ENCODE measurements at places on chromosomes 4 and X. TPM values are rescaled to one million over a fixed set of nuclear protein-coding genes. Genes with fewer than 3 reads are reported as not detected.

The KCNE5 gene
- polyA plus RNA-seq, result 3.9 TPM

The FGFR3 gene
- polyA plus RNA-seq, result 123 TPM

The VSIG1 gene
- 1.5 TPM for polyA plus RNA-seq

The TEX11 gene
- 0.14 TPM for polyA plus RNA-seq

The GLRA3 gene
- polyA plus RNA-seq, result 0.14 TPM

The EGFL6 gene
- 24.9 TPM for polyA plus RNA-seq

- DNase-seq, result peak; percentile 44
These were observed 175.5 kb downstream of the DHRSX start for GRCh38 chrX:2325076-2325784.

DNA sequence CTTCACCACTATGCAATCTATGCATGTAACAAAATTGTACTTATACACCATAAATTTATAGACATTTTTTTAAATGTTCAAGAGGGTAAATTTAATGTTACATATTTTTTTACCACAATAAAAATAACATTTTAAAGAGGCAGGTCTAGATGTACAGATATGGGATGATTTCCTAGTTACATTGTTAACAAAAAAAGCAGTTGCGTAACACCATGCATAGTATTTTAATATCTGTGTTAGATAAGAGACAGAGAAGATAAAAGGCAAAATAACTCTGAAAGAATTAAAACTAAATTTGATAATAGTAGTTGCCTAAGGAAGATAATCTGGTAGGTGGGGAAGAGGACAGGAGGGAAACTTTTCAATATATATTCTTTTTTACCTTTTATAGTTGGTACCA is 9.1 kb upstream of the ATRX start:
- no peak for DNase-seq

DNA sequence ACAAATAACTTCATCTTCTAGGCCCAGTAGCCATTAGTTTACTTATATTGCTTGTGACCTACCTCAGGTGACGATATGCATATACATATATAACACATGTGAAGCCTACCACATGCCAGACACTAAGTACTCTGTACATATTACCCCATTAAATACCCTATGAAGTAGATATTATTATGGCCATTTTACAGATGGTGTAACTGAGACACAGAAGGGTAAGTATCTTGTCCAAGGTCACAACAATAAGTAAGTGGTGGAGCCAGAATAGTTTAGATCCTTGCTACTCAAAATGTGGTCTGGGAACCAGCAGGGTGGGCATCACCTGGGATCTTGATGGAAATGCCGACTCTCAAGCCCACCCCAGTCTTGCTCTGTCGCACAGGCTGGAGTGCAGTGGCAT is 78.1 kb upstream of the RAPGEF2 start:
- DNase-seq, result no peak

- DNase-seq, result no peak
These were observed 58.7 kb downstream of the MAMLD1 start for GRCh38 chrX:150421816-150422215.

GRCh38 chr4:43146198-43146597 is 253.7 kb downstream of the GRXCR1 start:
- DNase-seq, result no peak

DNA sequence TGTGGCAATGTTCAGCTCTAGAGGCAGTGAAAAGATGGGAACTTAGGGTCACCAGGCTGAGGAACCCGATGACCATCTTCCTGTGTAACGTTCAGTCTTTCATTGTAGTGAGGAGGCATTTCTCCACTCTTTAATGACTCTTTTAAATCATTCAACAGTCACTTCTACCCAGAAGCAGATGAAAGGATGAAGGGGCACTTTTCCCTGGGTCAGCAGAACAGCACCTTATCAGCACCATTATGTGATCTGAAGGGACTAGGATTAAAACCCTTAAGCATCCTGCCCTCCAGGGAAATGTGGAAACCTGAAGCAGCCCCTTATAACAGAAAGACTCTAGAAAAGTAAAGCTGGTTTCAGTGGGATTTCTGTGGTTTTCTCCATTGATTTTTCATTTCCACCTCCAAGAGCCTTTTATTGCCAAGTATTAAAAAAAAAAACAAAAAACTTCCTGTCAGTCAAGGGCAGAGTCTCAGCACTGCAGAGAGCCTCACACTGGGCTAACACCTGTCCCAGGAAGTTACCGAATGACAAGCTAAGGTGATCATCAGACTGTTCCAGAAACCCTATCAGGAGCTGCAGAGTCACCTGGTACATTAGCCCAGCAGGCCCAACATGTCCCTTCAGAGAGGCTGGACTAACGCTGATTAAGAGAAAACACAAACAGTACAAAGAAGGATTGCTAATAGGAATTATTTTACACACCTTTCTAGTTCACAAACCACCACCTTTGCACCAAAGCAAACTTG is 185.9 kb downstream of the SHROOM3 start:
- DNase-seq, result no peak

DNA sequence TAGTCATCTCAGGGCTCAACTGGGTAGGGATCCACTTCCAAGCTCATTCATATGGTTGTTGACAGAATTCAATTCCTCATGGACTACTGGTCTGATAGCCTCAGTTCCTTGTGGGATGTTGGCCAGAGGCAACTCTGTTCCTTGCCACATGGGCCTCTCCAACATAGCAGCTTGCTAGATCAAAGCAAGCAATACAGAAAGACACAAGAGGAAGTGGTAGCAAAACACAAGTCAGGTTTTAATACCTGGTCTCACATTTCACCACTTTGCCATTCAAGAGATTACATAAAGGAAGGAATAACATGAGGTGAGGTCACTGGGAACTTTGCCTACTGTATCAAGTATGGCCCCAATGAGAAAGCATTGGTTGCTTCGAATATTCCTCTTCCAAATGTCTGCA is 79.2 kb downstream of the PRSS12 start:
- no peak for DNase-seq

- no peak for DNase-seq
These were observed 11.9 kb downstream of the CA5B start for GRCh38 chrX:15749642-15750610.

- no peak for DNase-seq
These were observed 52.3 kb upstream of the HOPX start for GRCh38 chr4:56733352-56733751.

DNA sequence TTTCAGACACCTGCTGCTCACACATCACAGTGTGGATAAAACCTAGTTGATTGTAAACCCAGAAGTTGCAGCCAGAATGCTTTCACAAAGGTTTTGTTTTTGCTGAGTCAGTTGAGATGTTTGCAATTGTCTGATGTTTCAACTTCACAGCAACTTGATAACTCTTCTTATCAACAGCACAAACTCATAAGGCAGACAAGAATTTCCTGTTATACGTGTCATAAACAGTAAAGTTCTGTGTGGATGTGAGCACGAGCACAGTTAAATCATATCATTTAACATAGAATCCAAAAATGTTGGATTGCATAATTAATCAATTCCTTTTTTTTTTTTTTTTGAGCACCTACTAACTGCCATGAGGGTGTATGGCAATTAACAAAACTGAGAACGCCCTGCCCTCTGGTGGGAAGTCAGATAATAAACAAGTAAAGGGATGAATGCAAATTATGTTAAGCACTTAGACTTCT is 512.2 kb downstream of the PDHA2 start:
- DNase-seq, result no peak

DNA sequence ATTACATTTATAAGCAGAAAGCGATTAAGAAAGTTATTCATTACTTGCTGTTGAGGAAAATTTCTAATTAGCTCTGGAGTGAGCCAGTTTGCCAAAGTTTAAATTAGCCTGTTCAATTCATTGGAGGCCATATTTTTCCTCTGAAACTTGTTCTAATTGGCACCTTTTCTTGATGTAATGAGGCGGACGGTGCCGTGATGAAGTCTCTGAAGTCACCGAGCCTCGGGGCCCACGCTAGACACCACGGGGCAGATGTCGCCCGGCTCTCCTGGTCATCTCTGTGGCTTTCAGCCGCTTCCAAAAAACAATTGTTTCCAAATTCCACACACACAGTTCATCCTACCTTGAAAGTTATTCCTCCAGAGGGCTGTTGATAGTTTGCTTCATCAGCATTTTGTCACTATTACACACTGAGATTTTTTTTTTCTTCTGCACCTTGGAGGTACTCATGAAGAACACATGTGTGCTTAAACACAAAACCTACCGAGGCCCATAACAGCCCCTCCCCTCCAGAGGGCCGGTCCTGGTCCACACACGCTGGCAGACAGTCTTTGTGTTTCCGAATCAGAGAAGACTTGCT is 3.9 kb upstream of the CTAG2 start:
- no peak for DNase-seq

DNA sequence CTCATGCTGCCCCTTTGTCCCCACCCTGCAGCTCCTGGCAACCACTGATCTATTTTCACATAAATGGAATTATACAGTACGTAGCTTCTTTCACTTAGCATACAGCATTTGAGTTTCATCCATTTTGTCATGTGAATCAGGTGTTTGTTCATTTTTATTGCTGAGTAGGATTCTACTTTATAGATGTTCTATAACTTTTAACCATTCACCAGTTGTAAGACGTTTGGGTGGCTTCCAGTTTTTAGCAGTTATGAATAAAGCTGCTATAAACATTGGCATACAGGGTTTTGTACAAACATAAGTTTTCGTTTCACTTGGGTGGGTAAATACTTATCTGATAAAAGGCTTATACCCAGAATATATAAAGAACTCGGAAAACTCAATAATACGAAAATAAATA is 102.3 kb upstream of the KLHL13 start:
- no peak for DNase-seq

DNA sequence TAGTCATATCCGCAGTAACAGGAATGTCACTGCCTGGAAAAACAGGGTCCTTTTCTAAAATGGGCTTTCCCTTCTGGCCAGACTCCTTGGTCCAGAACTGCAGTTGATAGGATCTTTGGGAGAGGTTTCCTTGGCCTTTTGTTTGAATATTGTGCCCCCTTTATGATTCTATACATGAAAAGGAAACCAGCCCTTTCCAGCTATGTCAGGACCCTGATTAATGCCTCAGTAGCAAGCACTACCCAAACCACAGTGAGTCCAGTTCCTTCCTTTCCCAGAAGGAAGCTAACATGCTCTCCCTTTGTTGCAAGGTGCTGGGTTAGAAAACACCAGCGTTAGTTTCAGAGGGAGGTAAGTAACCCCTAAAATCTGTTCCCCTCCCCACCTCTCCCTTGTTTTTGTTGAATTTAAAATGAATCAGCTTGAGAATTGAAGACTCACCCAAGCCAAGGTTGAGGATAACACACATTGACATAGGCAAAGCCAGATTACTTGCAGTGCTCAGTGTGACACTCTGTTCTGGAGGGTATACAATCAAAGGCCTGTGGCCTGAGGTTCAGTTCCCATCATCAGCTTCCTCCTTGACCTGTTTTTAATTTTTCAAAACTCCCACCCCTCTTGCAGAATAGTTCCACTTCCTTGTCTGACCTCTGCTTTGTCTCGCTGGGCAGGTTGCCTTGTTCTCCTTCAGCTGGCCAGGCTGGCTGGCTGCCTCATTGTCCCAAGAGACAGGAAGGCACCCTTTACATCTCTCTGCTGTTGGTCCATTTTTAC is 87.6 kb upstream of the PLAC1 start:
- DNase-seq, result no peak

DNA sequence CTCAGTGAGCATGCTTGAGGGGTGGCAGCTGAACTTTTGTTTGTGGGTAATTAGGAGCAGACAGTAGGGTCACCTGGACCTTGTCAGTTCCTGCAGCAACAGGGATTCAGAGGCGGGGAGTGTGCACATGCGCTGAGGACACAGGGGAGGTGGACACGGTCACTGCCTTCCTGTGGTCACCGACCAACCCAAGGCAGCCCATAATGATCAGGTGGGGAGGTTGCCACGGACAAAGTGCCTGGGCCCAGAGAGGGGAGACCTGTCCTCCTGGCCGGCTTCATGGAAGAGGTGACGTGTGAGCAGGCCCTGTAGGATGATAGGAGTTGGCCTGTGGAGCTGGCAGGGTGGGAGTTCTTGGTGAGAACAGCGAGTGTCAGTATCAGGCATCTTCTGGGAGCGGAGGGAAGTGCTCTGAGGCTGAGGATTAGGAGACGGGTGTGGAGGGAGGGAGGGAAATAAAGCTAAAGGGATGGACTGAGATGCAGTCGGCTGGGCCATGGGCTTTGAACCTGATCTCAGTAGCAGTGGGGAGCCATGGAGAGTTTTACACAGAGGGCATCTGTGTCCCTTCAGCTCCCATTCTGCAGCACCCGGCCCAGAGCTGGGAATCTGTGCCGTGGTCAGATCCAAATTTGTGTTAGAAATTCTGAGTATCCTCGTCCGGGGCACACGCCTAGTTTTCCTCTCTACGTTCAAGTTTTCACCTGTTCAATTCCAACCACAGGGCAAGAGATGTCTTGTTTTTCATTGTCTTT is 100.0 kb downstream of the PSAPL1 start:
- no peak for DNase-seq

DNA sequence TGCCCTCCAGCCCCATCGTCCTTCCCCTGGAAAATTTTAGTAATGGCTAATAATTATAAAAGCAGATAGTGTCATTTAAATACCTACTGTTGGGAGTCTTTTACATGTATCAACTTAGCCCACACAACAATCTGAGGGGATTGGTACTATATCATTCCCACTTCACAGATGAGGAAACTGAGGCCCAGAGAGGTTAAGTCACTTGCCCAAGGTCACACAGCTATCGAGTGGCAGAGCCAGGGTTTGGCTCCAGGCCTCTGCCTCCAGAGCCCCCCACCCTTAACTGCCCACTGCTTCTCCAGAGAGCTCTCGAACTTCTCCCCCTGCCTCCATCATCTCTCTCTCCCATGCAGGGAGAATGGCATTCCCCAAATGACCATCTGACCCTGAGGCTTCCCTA is 7.4 kb downstream of the C4orf50 start:
- DNase-seq, result no peak

- DNase-seq, result no peak
These were observed 58.6 kb upstream of the TLL1 start for GRCh38 chr4:165814256-165815020.

- no peak for DNase-seq
These were observed 297.9 kb downstream of the GPM6A start for GRCh38 chr4:175514174-175514573.

DNA sequence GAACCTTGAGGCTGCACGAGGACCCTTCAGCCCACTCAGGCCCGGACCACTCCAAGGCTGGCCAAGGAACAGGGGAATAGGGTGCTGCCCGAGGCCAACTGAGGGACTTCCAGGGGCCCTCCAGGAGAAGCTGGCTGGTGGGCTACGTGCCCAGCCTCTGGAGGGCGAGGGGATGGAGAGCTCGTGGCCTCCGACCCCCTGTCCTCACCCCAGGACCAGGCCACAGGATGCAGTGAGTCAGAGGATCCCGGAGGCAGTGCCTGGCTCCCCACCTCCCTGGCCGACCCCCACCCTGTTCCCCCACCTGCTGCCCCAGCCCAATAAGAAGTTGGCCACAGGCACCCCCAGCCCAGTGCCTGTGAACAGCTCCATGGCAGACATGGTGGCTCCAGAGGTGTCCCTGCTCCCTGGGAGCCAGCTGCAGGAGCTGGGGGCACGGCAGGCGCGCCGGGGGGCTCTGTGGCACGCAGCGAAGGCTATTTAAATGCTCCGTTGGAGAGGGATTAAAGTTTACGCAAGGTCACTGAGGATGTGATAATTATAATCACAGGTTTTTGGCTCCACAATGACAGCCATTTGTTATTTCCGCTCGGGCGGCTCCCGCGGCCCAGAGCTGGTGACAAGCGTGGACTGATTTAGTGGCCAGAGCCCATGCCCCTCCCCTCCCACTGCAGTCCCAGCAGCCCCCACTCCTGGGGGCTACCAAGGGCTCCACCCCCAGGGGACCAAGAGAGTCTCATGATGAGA is 95.7 kb upstream of the NKX1-1 start:
- DNase-seq, result no peak

All from left renal cortex interstitium (tissue), 4 donors.